ENCODE measurements at places on chromosomes 5 and 9.

GRCh38 chr5:32598260-32598937, 13.0 kb downstream of the SUB1 start:
- no peak for DNase-seq

- no peak for DNase-seq
Observed at GRCh38 chr5:50751064-50751657, 84.7 kb downstream of the PARP8 start.

DNA sequence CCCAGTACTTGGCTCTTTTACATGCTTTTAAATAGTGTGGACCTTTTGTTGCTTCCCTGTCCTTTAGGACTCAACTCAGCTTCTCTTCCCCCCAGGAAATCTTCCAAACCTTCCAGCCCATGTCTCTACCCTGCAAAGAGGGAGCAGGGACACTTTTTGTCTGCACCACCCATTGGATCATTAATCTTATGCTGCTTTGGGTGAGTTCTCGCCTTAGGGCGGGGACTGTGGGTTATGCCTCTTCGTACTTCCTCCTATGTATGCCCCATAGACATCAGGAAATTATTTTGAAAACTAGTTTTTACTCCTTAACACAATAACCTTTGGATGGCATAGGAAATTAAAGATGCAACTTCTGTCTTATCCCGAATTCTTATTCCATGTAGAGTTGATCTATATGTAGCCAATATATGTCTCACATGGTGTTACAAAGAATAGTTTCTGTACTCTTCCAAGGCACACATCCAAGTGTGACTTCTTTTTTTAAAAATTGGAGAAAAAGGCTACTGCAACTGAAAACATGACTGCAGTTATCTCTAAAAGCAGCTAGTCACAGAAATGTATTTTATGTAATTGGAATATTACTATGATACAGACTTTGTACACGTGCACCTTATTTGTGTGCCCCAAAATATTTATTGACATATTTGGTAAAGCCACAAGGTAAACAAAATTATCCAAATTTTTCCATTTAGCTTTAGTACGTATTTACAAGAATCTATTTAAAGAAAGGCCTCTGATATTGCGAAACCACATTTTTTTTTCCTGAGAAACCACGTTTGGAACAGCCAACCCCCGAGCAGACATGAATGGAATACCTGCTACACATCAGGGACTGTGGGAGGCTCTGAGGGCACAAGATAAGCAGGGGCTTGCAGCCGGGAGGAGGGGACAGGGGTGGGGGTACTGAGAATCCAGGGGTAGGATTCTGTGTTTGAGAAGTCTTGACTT, 133.6 kb downstream of the WDR41 start:
- DNase-seq = peak; percentile 38

- no peak for DNase-seq
Observed at GRCh38 chr5:171848911-171849520, 63.4 kb downstream of the SMIM23 start.

DNA sequence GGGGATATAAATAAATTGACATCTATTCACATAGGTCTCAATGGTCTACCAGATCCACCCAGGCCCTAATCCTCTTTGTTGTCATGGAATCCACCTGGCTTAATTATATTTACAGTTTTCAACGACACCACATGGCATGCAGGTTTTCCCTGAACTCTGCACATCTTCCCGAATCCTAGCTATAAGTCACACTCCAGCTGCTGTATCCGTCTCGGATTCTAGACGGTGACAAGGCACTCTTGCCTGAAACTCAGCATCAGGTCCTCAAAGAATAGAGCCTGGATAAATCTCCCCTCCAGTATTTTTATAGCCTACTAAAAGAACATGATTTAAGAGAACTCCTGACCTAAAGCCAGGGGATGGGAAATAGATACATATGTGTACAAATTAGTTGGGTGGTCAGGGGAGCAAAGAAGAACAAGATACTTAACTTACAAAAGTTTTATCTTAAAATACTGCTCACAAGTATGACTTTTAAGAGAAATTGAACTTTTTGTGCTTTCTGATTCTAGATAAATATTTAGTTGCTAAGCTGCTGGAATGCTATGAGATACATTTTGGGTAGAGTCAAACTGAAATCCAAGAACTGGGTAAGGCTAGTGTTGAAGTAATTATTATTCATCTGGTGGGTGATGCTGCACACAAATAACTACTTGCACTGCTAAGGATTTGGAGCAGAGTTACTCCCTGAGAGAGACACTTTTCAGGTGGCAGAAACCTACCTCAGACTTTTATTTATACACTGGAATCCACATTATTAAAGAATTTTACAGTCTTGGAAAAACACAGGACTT, 187.3 kb downstream of the EFNA5 start:
- no peak for DNase-seq

- no peak for DNase-seq
Observed at GRCh38 chr5:115064380-115064779, 105.3 kb downstream of the TRIM36 start.

Data from AG04449 (cell line).